ENCODE measurements at places on chromosomes 1 and 21. TPM values are rescaled to one million over a fixed set of nuclear protein-coding genes. Genes with fewer than 3 reads are reported as not detected.

GRCh38 chr1:119878171-119878570, 18.1 kb downstream of the ADAM30 start:
- H3K27ac ChIP-seq = no peak overlapping the region
- H3K4me3 ChIP-seq = no peak overlapping the region
- no peaks in the 10 kb centered on the region for H3K36me3 ChIP-seq
- no peak for DNase-seq

GRCh38 chr1:85342207-85342606, 65.8 kb upstream of the BCL10 start:
- no peak for DNase-seq
- no peaks in the 10 kb centered on the region for H3K36me3 ChIP-seq
- H3K27ac ChIP-seq = no peak overlapping the region
- no peak overlapping the region for H3K4me3 ChIP-seq
- H3K4me1 ChIP-seq = peaks cover 4% of the 10 kb centered on the region
- no peaks in the 10 kb centered on the region for H3K27me3 ChIP-seq

GRCh38 chr21:40760821-40761220, 86.1 kb downstream of the DSCAM start:
- no peak overlapping the region for H3K27ac ChIP-seq
- no peak for DNase-seq
- no peaks in the 10 kb centered on the region for H3K36me3 ChIP-seq
- no peak overlapping the region for H3K4me3 ChIP-seq
- no peaks in the 10 kb centered on the region for H3K4me1 ChIP-seq

DNA sequence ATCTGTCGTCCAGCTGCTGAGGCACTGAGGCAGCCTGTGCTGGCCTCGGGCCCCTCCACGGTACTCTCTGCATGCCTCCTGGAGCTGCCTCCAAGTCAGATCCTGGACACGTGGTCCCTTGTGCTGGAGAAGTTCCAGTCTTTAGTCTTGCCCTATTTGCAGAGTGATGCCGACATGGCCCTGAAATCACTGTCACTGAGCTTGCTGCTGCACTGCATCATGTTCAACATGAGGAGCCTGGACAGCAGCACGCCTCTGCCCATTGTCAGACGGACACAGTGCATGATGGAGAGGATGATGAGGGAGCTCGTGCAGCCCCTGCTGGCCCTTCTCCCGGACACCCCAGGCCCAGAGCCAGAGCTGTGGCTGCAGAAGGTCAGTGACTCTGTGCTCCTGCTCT, 10.0 kb downstream of the URB2 start:
- no peaks in the 10 kb centered on the region for H3K27me3 ChIP-seq
- peaks cover 17% of the 10 kb centered on the region for H3K36me3 ChIP-seq
- H3K4me3 ChIP-seq = no peak overlapping the region
- no peaks in the 10 kb centered on the region for H3K4me1 ChIP-seq

- H3K4me3 ChIP-seq = no peak overlapping the region
- H3K4me1 ChIP-seq = no peaks in the 10 kb centered on the region
- H3K36me3 ChIP-seq = no peaks in the 10 kb centered on the region
- H3K27me3 ChIP-seq = no peaks in the 10 kb centered on the region
- no peak for DNase-seq
These were observed 9.8 kb upstream of the ERMAP start for GRCh38 chr1:42807056-42807668.

TPM3 gene
- total RNA-seq = 120 TPM

FNDC5 gene
- 34.2 TPM for total RNA-seq

Measured in cardiac muscle cell (in vitro differentiated cells and primary cell).